NCI-H187 treated with DMSO at 0.1 percent for 48 hours (cell line): ENCODE measurements at places on chromosomes 6 and 20.

DNA sequence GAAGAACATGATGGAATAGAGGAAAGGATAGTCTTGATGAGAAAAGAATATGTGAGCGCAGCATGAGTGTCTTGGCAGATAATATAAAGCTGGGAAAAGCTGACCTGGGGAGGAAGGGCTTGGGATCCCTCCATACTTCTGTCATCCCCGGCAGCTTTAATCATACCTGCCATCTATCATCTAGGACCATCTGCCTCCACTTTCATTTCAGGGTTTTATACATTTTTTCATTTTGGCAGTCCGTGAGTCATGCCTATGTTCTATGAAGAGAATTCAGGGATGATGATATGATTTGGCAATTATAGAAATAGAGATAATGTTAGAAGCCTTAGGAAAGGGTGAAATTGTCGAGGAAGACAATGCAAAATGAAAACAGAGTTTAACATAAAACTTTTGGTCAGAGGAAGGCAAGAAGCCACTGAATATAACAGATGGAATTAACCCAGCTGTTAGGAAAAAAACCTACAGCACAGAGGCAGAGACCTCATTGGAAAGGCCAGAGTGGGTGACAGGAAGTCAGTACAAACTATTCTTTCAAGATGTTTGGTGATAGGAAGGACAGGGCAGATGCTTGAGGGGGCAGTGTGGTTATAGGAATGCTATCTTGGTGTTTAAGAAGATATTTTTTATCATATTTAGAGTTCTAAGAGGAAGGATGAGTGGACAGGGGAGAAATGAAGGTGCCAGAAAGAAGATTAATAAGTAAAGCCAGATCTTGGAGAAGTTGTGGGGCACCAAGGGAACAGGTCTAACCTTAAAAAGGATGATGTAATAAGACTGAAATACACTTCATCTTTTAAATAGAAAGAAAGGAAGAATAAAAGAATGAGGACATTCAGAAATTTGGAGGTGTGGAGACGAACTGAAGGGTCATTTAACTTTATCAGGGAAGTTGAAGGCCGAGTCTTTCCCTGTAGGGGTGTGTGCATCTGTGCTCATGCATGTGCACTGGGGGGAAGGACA lies 37.8 kb downstream of the MARCKS start:
- no peak for DNase-seq

- no peak for DNase-seq
Observed at GRCh38 chr6:48141975-48142374, 31.0 kb upstream of the PTCHD4 start.

DNA sequence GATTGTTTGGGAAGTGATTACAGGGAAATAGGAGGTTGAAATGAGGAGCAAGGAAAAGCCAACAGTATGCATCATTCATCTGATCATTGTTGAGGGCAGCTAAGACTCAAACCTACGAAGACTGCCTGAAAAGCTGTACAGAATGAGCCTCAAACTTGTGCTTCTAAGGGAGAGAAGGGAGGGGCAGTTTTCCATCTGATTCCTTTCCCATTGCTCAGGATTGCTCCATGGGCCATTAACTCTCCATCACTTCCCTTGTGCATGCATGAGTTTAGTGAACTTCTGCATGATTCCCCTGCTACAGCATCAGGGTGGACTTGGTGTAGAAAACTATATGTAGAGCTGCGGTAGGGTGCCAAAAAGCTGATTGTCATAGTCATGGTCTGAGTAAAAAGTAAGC lies 742.7 kb upstream of the SLC35B3 start:
- DNase-seq: no peak

DNA sequence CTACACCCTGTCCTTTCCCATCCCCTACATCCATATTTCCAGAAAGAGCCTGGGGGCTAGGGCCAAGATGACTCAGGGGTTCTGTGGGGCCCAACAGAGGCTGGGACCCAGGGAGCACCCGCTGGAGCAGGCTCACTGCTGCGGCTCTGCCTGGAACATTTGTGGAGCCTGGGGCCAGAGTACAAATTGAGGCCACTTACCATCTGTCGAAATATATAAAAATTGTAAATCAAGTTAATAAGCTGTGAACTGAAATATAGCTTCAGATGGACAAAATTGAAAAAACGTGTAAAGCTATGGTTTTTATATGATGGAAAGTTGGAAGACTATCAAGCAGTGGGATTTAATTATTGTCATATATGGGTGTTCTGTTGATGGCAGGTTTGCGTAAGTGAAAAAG lies 82.9 kb upstream of the ATXN1 start:
- no peak for DNase-seq

DNA sequence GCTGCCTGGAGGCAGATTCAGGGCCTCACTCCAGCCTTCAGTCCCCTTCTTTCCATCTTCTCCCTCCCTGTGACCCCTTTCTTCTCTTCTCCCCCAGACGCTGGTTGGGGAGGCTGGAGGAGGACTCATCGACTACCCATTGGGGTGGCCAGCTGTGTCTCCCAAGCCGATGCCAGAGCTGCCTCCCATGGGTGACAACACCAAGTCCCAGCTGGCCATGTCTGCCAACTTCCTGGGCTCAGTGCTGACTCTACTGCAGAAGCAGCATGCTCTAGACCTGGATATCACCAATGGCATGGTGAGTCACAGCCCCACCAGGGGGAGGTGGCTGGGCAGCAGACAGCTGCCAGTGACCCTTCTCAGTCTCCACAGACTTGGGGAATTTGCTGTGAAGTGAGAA lies 12.9 kb downstream of the BPIFB4 start:
- no peak for DNase-seq

GRCh38 chr6:31609519-31610406 lies 5.3 kb upstream of the AIF1 start:
- no peak for DNase-seq

GRCh38 chr20:46701556-46701955 lies 7.9 kb upstream of the SLC2A10 start:
- DNase-seq: no peak

- no peak for DNase-seq
Observed at GRCh38 chr20:4332121-4332860, 316.9 kb upstream of the RNF24 start.

GRCh38 chr6:161094955-161095354 lies 103.4 kb downstream of the MAP3K4 start:
- DNase-seq: no peak

GRCh38 chr6:52790861-52791260 lies 12.8 kb downstream of the GSTA1 start:
- no peak for DNase-seq

GRCh38 chr6:83221889-83222479 lies 28.8 kb downstream of the RWDD2A start:
- no peak for DNase-seq

DNA sequence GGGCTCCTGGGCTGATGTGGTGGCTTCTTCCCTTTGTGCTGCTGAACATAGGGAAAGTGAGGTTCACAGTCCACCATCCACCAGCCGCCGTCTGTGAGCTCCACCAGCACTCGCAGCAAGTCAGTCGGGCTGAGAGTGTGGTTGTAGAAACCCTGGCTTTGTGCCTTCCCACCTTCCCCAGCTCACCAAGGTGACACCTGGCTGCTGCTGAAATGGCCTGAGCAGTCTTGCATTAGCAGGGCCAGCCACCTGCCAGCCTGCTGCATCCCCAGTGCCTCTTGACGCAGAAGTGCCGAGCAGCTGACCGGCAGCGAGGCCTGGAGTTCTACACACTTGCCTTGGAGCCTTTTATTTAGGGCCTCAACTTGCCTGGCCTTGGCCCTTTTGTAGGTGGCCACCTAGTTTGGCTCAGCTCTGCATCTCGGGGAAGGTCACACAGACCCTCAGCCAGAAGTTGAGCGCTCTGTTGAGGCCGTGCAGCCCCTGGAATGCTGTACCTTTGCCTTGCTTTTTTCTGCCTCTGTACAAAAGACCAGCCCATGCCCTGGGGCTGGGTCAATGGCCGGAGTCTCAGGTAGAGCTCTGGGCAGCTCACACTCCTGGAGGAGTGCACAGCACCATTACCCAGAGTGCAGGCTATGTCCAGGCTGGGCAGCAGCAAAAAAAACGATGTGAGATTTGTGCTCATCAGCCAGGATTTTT lies 76.5 kb downstream of the PTPN1 start:
- DNase-seq: no peak

DNA sequence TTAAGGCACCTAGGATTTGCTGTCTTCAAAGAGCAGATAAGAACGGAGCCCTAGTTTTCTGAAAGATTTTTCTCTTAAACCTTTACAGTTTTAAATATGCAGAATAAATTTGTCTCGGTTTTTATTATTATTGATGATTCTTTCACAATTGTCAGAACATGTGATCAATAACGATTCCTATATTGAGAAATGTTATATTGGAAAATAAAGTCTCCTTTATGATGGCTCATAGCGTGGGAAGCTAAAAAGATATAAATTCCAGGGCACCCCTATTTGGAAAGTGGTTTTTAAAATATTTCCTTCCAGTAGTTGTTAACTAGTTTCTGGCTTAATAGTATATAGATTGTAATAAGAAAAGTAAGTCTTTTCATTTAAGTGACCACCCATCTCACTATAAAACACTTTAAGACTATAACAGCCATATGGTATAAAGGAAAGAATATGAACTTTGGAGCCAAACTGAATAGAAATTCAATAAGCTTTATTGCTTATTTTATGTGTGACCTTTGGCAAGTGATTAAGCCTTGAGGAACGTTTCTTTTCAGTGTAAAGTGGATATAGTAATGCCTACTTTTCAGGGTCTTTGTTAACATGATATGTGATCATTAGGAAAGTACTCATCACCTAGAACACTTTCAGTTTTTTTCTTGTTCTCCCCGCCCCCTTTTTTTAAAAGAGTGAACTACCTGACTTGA lies 369.6 kb downstream of the LAMA2 start:
- no peak for DNase-seq

DNA sequence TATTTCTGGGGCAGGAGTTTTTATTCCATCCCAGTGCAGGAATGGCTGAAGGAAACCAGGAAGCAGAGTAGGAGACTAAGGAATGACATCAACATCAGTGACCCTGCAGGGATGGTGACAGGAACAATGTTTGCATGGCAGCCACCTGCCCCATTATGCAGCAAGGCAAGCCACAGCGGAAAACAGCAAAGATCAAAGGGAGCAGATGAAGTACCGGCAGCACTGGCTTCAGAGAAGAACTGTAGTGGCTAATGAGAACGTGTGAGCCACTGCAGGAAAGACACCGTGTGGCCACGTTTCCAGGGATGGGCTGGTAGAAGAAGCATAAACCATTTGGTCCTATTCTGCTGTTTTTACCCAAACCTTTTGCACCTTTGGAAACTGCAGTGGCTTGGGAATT lies 52.9 kb upstream of the TAB2 start:
- no peak for DNase-seq

DNA sequence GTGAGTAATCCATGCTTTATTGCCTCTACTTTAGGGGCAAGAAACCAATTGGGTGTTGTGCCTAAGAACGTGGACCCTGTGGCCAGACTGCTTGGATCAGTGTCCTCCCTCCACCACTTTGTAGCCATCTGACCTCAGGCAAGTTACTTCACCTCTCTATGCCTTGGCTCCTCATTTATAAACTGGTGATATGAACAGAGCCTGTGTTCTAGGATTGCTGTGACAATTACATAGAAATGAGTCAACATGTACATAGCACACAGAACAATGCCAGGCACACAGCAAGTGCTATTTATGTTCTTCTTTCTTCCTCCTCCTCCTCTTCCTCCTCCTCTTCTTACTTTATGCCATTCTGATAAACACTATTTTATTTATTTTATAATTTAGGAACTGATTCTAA lies 339.4 kb downstream of the CD83 start:
- DNase-seq: no peak

- no peak for DNase-seq
Observed at GRCh38 chr20:2804852-2805688, 4.6 kb upstream of the CPXM1 start.

DNA sequence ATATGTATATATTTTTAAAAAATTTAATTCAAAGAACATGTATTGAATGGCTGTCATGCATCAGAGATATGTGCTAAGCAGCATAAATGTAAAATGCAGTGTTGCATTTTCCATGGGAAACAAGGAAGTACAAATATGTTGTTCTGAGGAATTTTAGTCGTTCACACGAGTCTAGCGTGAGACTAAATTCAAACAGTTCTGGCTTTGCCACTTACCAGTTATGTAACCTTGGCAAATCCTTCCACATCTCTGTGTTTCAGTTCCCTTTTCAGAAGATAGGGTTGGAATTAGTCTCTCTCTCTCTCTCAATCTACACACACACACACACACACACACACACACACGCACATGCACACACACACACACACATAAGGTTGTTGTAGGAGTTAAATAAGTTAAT lies 305.4 kb downstream of the UTRN start:
- no peak for DNase-seq

- DNase-seq: no peak
Observed at GRCh38 chr6:79861023-79861422, 86.3 kb downstream of the ELOVL4 start.

DNA sequence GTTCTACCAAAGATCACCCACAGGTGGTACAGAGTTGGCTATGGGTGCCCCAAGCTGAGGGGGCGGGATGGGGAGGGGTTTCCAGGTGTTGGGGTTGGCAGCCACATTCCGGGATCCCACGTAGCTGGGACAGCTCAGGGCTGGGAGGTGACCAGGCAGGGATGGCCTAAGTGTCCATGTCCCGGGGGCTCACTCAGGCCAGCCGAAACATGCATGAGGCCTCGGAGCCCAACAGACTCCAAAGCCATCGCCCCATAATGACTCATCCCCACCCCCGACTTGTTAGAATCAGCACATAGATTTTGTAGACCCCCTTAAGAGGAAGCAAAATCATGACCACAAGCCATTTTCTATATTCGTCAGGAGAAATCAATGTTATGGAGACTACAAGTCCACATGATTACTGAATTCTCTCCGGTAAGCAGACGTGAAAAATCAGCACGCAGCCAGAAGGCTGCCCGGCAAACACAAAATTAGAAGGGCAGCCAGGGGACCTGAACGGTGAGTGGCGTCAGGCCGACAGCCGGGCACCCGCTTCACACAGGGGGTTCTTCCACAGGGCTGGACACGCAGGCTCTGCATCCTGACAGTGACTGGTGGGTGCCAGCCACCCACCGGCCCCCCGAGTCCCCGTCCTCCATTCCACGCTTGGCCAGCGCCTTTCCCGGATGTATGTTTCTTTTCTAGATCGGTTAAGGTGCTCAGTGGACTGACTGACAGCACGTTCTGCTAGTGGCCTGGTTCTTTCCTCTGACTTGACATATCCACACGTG lies 81.2 kb downstream of the RAMACL start:
- no peak for DNase-seq
